ENCODE measurements at places on chromosomes 4 and X.
A peak's percentile ranks its signal among the peaks of the same experiment; 100 is the strongest.

DNA sequence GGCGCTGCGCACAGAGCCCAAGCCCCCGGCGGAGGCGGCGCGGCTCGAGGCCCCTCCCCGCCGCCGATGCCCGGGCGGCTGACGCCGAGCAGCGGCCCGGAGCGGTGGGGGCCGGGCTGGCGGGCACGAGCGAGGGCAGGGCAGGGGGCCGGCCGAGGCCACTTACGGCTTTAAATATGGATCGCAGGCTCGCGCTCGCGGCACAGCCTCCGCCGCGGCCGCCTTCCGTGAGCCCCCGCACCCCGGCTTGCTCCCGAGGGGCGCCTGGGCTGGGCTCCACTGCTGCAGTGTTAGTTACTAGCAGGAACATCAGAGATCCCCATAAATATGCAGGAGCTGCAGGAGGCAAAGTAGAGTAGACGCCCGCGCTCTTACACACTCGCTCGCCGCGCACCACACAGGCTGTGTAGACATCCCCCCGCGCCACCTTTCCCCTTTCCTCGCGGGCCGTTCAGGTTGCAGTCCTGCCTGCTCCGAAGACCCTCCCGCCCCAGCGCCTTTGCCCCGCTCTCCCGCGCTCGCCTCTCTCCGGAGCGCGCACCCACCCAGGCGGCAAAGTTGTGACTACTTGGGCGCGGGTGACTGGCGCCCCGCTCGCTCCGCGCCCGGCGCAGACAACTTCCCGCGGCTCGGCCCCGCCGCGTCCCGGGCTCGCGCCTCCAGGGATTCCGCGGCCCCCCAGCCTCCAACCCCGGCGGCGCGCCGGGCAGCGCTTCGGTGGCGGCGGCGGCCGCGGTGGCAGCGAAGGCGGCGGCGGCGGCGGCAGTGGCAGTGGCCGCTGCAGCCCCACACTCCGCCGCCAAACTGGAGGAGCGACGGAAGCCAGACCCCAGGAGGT lies 152.0 kb upstream of the SLC4A4 start:
- DNase-seq = peak; percentile 13

- no peak for DNase-seq
Measured at GRCh38 chr4:165965503-165965902, 92.5 kb downstream of the TLL1 start.

- DNase-seq = no peak
Measured at GRCh38 chr4:7397206-7398103, 37.3 kb downstream of the PSAPL1 start.

GRCh38 chr4:65482410-65482809 lies 187.9 kb downstream of the EPHA5 start:
- DNase-seq = no peak

DNA sequence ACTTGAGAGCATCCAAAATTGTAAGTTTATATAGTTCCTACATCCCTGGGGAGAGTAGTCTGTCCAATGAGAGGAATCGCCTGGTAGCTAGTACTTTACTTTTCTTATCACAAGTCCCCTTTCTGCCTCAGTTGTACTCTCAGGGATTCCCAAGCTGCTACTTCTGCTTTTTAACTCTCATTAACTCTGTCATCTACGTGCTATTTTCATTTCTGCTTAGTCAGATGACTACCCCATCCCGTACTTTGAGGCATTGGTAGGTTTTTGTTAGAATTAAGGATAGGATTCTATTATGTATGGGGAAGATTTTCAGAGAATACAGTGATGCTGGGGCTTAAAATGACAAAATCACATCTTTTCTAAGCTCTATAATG lies 24.7 kb downstream of the RBPJ start:
- no peak for DNase-seq

All from stimulated activated CD4-positive, alpha-beta T cell treated with anti-CD3 and anti-CD28 coated beads, Interleukin-1b, Interleukin-23, amount 100 ng/mL, for 24 hours (primary cell).